Bronchial smooth muscle cell (primary cell): ENCODE measurements at places on chromosomes 16 and 17. TPM values are rescaled to one million over a fixed set of nuclear protein-coding genes. Genes with fewer than 3 reads are reported as not detected.

PEMT gene
- total RNA-seq = 13.8 and 20.5 TPM in 2 replicates

RDM1 gene
- 0.16 TPM in 1 of 2 replicates, not detected in the other for total RNA-seq

EFCAB3 gene
- total RNA-seq = not detected in 2 replicates

TBC1D3G gene
- total RNA-seq = not detected in 2 replicates

SDR42E1 gene
- 0.16 and 0.26 TPM in 2 replicates for total RNA-seq

TNFRSF13B gene
- 0.09 TPM in 1 of 2 replicates, not detected in the other for total RNA-seq

SLC47A2 gene
- not detected in 2 replicates for total RNA-seq

CEMP1 gene
- total RNA-seq = under 0.01 TPM in 1 of 2 replicates, not detected in the other

CFAP119 gene
- 0.69 and 1.6 TPM in 2 replicates for total RNA-seq
